Skin of body (tissue), 3 donors: ENCODE measurements at places on chromosomes 6 and 20. TPM values are rescaled to one million over a fixed set of nuclear protein-coding genes. Genes with fewer than 3 reads are reported as not detected.
A peak's percentile ranks its signal among the peaks of the same experiment; 100 is the strongest.

Gene NFS1
- total RNA-seq, result 18.9 TPM

DNA sequence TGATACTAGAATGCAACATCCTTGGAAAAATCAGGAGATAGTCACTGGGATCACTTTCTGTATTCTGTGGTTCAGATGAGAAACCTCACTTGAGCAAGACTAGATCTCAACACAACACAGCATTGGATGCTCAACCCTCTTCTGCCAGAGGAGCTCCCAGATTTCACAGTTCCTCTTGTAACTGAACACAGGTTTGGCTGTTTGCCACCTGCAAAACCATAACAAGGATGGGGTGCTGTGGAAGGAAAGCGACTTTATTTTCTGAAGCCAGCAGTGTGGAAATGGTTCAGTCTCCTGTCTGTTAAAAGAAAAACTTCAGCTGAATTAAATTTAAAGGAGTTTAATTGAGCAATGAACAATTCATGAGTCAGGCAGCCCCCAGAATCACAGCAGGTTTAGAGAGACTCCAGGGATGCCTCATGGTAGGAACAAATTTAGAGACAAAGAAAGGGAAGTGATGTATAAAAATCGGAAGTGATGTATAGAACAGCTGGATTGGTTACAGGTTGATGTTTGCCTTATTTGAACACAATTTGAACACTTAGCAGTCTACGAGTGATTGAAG, 149.9 kb upstream of the UST start:
- no peak for DNase-seq

Gene GNRH2
- total RNA-seq, result not detected

Gene PGC
- not detected for total RNA-seq

GRCh38 chr6:118285791-118286190, 262.3 kb upstream of the PLN start:
- DNase-seq, result no peak

Gene IL17A
- total RNA-seq, result not detected

DNA sequence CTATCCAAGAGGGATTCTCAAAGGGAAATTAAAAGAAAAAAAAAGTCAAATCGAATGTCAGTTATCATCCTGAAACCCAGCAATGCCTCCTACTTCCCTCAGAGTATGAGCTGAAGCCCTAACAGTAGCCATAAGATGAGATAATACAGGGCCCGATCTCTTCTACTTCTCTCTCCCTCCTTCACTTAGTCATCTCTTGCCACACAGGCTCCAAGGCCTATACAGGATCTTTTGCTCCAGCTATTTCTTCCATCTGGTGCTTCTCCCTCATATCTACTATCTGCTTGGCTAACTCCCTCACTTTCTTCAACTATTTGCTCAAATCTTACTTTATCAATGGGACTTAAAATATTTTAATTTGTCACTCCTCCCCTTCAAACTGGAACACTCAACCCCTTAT, 215.3 kb downstream of the RNGTT start:
- DNase-seq, result no peak

Gene OR2J3
- not detected for total RNA-seq

DNA sequence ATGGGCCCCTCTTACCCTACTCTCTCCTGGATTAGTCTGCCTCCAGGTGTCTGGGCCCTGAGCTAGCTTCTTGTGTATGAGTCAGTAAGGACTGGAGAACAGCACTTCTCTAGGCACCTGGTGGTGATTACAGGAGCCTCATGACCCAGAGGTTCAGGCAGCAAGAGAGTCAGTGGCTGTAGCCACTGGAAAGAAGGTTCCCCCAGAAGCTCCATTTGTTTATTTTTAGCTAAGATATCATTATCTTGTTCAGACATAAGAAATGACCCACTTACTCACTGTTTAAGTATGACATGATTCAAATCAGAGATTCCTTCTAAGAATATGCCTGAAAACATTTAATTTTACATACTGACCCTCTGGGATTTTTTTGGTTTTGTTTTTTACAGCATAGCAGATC, 23.6 kb upstream of the SLC4A11 start:
- no peak for DNase-seq

Gene SPTLC3
- 32.3 TPM for total RNA-seq

Gene ADGRF1
- 0.10 TPM for total RNA-seq

Gene SNAP25
- 3.5 TPM for total RNA-seq

- DNase-seq, result peak; percentile 58
Observed at GRCh38 chr20:33531047-33531877, 41.4 kb downstream of the CBFA2T2 start.

Gene C6orf62
- total RNA-seq, result 45.5 TPM

GRCh38 chr20:38034108-38034649, 633 bp downstream of the RPRD1B start:
- DNase-seq, result no peak

GRCh38 chr20:51190783-51191180, 167.9 kb upstream of the KCNG1 start:
- no peak for DNase-seq

- DNase-seq, result no peak
Observed at GRCh38 chr20:25148982-25149846, 46.3 kb upstream of the ENTPD6 start.

Gene RPL7L1
- total RNA-seq, result 88.3 TPM

DNA sequence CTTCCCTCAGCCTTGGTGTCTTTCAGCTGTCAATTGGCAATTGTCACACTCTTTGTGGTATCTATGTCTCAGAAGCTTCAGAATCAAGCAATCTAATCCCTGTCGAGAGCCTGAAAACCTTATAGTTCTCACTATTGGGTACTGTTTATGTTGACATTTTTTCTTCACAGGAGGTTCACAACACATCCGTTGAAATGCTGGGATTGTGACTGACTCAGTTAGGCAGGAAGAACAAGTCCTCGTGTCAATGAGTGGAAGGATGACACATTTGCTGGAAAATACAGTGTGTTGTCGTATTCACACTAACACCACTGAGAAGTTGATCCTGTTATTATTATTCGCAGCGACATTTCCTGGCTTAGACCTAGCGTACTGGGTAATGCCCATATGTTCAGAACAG, 163.9 kb upstream of the CITED2 start:
- no peak for DNase-seq

Gene RIPPLY2
- total RNA-seq, result not detected

- DNase-seq, result no peak
Observed at GRCh38 chr6:5590187-5590586, 328.9 kb downstream of the FARS2 start.

DNA sequence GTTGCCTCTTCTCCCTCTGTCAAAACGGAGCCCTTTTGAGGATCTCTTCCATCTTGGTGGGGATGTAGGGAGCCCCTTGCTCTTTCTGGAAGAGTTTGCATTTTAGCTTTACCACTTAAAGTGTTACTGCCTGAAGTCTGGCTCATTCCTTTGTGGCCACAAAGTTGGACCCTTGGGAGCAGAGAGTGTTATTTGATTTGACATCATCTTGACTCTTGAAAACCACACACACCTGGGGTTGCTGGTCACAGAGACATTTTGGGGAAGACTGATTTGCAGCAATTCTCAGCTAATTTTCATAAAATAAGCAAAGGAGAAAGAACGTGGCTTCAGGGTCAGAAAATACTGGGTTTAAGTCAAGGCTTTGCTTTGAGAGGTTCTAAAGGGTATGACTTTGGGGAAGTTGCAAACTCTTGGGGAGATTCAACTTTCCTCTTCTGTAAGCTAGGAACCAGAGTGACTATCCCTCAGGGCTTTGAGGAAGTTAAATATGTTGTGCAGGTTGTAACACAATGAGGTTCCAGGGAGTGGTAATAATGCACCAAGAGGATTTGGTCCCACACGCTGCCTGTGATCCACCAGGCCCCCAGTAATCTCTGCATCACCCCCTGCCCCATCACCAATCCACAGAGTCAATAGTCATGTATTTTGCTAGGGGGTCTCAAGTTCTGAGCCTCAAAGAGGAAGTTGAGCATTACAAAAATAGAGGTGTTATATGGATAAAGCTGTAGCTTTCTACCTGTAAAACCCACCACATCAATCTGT, 141.6 kb upstream of the SLC24A3 start:
- no peak for DNase-seq

- no peak for DNase-seq
Observed at GRCh38 chr6:154277629-154278017, 79.0 kb downstream of the IPCEF1 start.

Gene GABRR1
- 0.20 TPM for total RNA-seq
